KBM-7 (cell line): ENCODE measurements at places on chromosomes 2 and 18.

DNA sequence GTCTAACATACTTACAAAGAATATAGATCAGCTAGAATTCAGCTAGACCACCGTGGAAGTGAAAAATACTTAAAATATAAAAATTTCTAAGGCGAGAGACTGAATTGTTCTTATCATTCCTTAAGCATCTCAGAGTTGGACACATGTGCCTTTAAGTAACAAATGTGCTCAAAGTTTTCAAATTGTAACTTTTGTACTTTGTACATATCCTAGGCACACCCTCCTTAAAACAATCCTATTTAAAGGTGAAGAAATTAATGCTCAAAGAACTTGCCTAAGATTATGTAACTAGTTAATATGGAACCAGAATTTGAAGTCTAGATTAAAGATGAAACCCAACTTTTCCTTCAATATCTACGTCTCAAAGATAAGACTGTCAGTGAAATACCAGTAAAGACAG, 74.1 kb downstream of the EML4 start:
- no peak for DNase-seq

GRCh38 chr2:122514451-122514996, 759.1 kb downstream of the TSN start:
- no peak for DNase-seq

DNA sequence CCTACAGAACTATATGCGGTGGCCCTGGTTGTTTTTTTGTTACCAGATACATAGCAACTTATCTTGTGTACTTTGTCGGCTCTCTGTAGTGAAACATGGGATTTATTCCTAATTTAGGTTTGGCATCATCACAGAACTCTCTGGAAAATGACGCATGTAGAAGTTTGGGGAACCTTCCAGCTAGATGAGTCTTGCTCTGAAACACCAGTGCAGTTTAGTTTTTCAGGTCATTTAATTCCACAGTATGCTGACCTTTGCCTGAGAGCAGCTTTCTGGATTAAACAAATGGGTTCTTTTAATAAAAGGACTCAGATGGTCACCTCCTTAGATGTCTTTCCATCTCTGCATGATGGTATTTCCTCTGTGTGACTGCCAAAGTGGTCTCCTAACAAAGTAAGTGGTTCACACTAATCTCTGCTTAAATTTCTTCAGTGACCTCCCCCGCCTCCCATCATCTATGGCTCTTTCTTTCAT, 39.9 kb downstream of the MYO3B start:
- no peak for DNase-seq

GRCh38 chr18:41457765-41458326, 497.2 kb upstream of the PIK3C3 start:
- DNase-seq = no peak

DNA sequence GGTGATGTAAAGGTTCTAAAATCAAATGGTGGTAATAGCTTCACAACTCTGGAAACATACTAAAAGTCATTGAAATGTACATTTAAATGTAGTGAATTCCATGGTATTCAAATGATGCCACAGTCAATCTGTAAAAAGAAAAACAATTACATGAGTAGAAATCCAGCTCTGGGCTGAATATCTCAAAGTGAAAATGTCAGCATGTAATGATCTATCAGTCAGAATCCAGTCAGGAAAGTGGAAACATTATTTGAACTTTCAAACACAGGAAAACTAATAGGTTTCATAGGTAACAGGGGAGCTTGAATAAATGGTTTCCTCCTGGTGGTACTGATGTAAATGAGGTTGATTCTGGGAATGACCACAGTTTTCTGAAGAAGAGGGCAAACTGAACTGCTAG, 186.4 kb downstream of the CDH7 start:
- DNase-seq = no peak

- no peak for DNase-seq
These were observed 67.5 kb downstream of the SPATS2L start for GRCh38 chr2:200373973-200374416.

- DNase-seq = no peak
These were observed 13.2 kb downstream of the EDAR start for GRCh38 chr2:108975613-108976435.

DNA sequence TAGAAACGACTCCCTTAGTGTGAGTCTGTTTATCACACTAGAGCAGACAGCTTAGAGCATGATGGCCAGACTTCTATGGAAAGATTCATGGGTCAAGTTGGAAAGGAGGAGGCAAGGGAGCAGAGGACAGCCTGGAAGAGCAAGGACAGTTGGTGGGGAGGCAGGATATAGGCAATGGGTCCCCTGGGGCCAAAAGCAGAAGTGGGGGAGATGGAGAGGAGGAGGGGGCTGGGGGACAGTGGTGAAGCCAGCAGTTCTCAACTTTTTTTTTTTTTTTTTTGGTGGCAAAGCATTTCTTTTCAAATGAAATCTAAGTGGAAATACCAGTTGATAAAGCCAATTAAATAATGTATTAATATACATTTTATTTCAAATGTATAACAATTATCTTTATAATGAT, 197.9 kb downstream of the HRH4 start:
- peak; percentile 30 for DNase-seq

GRCh38 chr2:237154082-237154638, 68.5 kb downstream of the COPS8 start:
- DNase-seq = peak; percentile 58

GRCh38 chr2:130160131-130160530, 15.2 kb upstream of the CCDC74B start:
- no peak for DNase-seq

DNA sequence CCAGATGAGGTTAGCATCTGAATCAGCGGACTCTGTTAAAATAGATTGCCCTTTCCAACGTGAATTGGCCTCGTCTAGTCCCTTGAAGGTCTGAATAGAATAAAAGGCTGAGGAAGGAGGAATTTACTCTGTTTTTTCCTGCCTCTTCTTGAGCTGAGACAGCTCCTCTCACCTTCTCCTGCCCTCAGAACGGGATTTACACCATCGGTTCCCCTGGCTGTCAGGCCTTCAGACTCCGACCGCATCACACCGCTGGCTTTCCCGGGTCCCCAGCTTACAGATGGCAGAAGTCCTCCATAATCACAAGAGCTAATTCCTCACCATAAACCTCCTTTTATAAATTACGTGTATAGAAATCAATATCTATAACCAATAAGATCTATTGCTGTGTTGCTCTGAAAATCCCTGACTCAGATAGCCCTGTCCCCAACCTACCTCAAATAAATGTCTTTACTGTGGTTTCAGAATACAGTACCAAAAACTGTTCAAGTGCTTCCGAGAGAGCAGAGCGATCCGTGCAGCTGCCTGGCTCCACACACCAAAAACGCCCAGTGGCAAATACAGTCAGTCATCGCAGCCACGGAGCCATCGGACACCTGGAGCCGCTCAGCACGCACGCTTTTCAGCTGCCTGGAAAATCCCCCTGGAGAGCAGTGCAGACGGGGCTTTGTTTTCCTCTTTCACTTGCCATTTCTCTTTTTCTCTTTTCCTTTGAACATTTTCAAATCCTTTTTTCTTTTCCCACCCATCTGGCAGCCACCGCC, 196.9 kb downstream of the NRP2 start:
- no peak for DNase-seq

- no peak for DNase-seq
These were observed 14.4 kb downstream of the NEMP2 start for GRCh38 chr2:190519975-190520767.

- DNase-seq = peak; percentile 0
These were observed 98.3 kb downstream of the KLHL14 start for GRCh38 chr18:32674491-32674890.

GRCh38 chr2:98517636-98518035, 73.0 kb downstream of the INPP4A start:
- DNase-seq = no peak

- DNase-seq = peak; percentile 69
These were observed 193.5 kb upstream of the TCF4 start for GRCh38 chr18:55781481-55781957.

DNA sequence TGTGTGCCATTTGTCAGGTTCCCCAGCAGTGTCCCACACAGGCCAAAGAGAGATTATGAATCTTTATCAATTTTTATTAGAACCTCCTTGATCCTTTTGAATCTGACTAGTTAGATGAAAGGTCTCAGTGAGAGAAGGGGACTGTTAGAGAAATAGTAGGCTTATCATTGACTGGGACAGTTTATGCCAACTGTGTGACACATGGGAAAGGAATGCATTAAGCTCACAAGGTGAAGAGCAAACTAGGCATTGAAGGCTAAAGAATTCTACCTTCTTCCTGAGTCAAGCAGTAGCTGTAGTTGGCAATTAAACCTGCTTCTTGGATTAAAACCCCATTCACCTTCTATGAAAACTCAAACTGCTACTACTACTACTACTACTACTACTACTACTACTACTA, 389.6 kb upstream of the CDH19 start:
- DNase-seq = no peak

- peak; percentile 54 for DNase-seq
These were observed 38.3 kb downstream of the OXER1 start for GRCh38 chr2:42725657-42726056.

GRCh38 chr18:58249712-58250111, 205.7 kb downstream of the NEDD4L start:
- no peak for DNase-seq

GRCh38 chr2:134142341-134142738, 111.5 kb upstream of the MGAT5 start:
- no peak for DNase-seq

DNA sequence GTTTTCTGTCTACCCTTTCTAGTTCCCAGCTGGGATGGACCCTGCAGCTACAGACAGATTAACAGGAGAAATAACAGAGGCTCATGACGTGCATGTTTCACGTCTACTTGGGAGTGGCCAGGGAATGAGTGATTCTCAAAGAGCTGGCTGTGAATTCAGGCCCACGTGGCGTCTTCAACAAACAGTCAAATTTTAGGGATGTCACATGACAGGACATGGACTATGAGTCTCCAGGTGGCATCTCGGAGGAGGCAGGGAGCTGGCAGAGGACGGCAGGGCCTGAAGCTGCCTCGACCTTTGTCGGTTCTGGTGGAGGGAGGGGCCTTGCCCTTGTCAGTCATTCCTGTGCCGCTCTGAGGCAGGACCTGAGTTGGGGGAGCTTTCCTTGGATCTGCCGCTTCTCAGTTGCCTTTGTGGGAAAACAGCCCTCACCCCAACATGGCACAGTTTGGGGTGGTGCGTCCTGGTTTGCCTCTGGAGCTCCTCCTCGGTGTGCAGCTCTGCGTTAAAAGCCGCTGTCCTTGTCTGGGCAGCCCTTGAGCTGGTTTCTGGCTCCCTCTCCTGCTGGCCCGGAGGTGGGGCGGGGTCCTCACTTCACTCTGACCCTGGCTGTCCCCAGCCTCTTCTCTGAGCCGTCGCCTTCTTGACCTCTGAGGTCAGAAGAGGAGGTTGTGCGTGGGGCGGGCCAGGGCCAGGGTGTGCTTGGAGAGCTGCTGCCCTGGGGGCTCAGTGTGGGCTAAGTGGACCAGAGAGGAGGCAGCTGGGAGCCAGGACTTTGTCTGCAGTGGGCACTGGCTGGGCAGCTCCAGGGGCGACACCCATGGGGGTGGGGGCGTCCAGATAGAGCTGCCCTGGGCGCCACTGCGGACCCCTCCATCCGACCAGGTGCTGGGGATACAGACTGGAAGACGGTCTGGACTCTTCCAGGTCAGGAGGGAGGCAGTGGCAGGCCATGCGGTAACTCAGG, 12.1 kb upstream of the GAL3ST2 start:
- no peak for DNase-seq

DNA sequence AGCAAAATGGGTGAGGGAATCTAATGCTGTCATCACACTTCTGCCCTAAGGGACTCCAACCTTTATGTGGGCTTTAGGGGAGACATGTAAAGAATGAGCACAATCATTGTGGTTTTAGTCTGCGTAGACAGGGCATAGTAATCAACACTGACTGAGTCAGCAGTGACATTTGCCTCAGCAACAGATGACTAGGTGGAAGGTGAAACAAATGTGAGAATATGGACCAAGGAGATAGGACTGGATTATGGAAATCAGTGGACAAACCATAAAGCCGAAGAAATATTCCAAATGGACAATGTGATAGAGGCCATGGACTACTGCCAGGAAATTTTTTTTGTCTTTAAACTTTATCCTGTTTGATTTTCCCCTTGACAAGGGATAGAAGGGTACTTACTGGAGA, 83.9 kb downstream of the PDK1 start:
- no peak for DNase-seq

DNA sequence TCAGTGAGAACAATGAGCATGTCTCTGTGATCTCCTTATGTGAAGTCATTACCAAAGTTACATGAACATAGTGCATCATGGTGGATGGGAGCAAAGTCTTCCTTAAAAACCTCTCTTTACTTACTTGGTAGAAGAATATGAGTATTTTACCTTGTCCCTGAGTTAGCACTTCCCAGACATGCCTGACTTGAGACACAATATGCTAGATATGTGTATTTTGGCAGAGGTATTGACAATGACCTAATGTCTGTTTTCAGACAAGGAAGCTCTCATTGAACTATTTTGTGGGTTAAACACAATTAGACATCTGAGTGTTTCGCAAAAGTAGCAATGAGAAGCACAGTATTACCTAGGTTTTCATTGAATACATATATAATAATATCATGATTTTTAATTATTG, 99.1 kb upstream of the MC4R start:
- no peak for DNase-seq

DNA sequence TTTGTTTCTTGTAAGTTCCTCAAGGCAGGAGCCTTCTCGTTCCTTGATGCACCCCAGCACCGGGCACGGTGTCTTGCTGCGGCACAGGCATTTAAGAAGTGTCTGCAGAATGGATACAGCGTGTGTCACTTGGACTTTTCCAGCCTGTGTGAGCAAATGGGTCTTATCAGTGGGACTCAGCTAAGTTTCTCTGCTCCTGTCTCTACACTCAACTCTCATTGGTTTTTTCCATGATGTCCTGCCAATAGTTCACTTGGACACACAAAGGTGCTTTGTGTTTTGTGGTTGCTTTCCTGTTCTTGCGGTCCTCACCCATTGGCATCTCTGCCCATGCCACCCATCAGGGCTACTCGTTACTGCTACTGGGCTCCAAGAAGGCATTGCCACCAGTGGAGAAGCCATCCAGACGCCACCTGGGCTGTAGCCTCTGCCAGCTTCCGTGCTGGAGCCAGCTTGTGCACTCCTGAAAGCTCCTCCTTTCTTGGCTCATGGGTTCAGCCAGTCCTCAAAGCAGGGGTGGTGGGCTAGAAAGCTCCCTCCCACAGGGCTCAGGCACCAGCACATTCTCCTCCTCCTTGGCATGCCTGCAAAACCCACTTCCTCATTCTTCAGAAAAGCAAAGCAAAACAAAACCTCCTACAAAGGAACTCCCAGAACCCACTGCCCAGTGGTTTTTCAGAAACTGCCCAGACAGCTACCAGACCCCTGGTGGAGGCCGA, 41.4 kb downstream of the IL1R2 start:
- DNase-seq = peak; percentile 98

DNA sequence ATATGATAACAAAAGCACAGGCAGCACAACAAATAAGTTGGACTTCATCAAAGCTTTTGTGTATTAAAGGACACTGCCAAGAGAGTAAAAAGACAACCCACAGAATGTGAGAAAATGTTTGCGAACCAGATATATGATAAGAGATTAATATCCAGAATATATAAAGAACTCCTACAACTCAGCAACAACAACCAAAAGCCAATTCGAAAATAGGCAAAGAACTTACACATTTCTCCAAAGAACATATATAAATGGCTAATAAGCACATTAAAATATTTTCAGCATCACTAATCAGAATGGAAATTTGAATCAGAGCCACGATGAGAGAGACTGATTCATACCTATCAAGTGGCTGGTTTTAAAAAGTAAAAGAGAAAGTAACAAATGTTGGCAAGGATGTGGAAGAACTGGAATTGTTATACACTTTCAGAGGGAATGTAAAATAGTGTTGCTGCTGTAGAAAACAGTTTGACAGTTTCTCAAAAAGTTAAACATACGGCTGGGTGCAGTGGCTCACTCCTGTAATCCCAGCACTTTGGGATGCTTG, 25.2 kb downstream of the EPB41L5 start:
- no peak for DNase-seq
